Lung microvascular endothelial cell (primary cell): ENCODE measurements at places on chromosomes 6 and 20. TPM values are rescaled to one million over a fixed set of nuclear protein-coding genes. Genes with fewer than 3 reads are reported as not detected.

ZFP57 gene
- 1.4 TPM in 1 of 2 replicates, not detected in the other for total RNA-seq

MEI4 gene
- not detected in 2 replicates for total RNA-seq

MCM3 gene
- 37.9 and 47.3 TPM in 2 replicates for total RNA-seq

DNA sequence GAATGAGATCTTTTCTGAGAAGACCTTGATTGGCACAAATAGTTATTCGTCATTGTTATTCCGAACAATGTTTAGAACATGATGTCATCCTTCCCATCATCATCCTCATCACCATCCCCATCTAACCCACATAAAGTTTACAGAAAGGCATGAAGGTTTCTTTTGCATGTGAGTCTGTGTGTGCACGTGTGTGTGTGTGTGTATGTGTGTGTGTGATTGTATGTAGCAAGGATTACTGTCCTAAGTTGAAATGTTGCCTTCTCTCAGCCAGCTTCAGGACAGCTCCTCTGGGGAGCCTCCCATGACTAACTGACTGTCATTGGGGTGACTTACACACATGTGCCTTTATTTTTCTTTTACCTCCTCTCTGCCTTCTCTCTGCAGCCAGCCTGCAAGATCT is 113.5 kb downstream of the SLC22A3 start:
- no peak for DNase-seq

DNA sequence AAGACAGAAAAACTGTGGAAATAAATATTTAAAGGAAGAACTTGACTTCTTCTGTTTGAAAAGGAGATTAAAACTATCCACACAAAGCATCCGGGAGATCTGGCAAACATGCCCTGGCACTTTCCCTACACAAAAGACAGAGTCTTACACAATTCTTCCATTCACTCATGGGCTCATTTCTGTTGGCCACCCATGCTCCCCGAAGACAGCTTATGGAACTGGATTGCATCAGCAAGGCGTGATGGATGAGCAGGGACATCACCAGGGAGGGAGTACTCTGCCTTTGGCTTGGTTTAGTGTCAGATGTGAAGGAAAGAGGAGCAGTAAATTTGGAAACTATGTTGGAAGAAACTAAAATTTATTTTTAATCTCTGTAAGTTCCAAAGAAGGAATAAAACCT is 379.3 kb downstream of the CD109 start:
- no peak for DNase-seq

DNA sequence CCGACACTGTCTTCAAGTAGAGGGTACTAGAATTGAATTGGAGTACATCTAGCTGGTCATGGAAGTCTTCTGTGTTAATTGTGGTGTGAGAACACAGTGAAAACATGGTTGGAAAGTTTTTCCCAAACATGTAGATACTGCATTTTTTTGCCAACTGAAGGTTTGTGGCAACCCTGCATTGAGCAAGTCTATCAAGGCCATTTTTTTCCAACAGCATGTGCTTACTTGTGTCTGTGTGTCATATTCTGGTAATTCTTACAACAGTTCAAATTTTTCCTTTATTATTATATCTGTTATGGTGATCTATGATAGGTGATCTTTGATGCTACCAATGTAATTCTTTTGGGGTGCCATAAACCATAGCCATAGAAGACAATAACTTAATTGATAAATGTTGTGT is 147.0 kb downstream of the MYB start:
- DNase-seq = no peak

DNA sequence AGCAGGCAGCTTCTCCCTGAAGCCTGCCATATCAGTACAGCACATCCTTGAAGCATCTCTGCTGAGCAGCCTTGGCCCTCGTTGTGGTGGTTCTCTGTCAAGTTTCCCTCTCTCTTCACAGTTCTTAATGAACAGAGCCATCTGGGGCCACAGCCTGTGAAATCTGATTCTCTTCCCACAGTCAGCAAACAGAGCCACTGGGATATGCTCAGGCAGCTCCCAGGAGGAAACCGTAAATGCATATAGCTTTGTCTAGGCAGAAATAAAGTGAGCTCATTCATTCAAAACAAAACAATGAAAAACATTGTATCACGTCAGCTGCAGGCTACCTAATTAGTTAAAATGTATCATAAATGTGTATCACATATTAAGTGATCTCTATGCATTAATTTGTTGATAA is 80.3 kb downstream of the TBC1D7 start:
- peak; percentile 29 for DNase-seq

DNA sequence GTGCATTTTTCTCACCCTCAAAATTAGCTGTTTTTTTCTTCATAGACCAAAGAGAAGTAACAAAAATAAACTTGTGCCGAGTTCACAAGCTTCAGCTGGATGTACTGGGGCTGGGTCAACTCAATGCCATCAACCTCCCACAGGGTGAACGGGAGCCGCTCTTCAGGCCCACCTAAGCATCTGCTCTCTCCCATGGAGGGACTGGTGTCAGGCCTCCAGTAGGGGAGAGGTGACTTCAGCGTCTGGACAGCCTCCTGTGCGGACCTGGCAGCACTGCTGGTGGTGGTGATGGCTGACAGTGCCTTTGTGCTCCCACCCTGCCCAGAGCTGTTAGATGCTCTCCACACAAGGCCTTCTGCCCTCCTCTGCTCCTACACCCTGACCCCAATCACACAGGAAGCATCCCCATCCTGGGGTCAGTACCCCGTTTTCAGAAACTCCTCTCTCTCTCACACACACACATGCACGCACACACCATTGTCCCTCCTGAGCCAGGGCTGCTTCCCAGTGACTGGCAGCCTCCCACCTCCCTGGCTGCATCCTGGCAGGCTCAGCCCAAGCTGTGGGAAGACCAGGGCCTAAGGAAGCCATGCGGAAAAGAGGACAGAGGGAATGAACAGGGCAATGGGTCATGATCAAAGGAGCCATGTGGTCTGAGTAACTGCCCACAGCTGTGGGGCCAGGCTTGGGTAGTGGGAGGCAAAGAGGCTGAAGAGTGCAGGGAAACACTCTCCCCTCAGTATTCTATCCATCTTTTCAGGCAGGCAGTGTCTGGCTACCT is 17.7 kb downstream of the CST8 start:
- no peak for DNase-seq

DNA sequence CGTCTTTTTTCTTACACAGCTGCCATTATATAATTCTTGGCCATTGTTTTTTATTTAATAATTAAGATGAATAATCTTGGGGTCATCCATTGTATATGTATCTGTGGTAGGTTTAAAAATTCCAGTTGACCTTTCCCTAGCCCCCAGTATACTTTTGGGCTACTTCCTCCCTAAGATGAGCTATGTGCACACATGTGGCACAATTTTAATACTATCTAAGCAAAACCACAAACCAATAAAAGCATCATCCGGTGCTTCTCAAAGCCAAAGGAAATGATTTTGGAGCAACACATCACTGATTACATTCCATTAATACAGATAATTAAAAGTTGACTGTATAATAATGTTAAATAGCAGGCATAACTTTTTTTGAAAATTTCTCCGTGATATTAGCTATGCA is 161.2 kb downstream of the ATXN1 start:
- no peak for DNase-seq

DNA sequence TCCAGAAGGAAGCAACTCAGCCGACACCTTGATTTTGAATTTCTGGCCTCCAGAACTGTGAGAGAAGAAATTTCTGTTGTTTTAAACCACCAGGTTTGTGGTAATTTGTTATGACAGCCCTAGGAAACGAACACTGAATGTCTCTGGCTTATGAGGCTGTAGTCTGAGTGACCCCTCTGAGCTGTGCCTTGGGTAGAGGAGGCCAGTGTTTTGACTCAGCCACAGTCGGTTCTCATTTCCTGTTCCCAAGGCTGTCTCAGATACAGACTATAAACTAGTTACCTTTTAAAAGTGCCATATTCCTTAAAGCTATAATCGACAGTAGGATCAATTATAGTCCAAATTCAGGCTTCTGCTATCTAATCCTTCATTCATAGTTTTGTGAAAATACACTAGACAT is 391.2 kb upstream of the MAP3K7 start:
- DNase-seq = no peak
